Keratinocyte (primary cell): ENCODE measurements at places on chromosomes 11 and 22.

- no peak overlapping the region for H3K4me3 ChIP-seq
- no peaks in the 10 kb centered on the region for H3K4me1 ChIP-seq
- DNase-seq: no peak
Observed at GRCh38 chr11:88623531-88623930, 286.0 kb upstream of the CTSC start.

GRCh38 chr11:72768581-72768980 is 16.4 kb upstream of the ARAP1 start:
- H3K27me3 ChIP-seq: no peaks in the 10 kb centered on the region
- H3K36me3 ChIP-seq: no peaks in the 10 kb centered on the region
- peaks cover 10% of the 10 kb centered on the region for H3K4me1 ChIP-seq
- no peak for DNase-seq
- no peak overlapping the region for H3K27ac ChIP-seq
- no peak overlapping the region for H3K4me3 ChIP-seq

GRCh38 chr11:66688561-66689534 is 11.2 kb upstream of the RBM4B start:
- peaks cover 26% of the 10 kb centered on the region for H3K4me1 ChIP-seq
- H3K4me3 ChIP-seq: no peak overlapping the region
- peaks cover 24% of the 10 kb centered on the region for H3K36me3 ChIP-seq
- no peak for DNase-seq

DNA sequence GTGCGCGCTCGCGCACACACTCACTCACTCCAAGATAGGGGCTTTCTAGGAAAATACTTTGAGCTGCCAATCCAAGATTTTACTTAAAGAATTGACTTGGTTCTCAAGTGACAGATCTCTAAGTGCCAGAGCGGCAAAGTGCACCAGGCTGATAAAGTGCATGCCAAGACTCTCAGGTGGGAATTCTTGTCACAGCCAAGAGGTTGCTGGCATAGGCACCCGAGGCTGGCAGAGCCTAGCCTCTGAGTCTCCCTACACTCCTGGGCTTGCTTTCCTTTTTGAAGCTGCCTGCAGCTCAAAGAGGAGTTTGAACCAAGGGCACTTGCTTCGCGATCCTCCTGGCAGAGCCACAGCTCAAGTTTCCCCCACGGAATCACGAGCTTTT is 2.5 kb upstream of the ADM start:
- peaks cover 5% of the 10 kb centered on the region for H3K36me3 ChIP-seq
- no peaks in the 10 kb centered on the region for H3K27me3 ChIP-seq
- peaks cover 23% of the 10 kb centered on the region for H3K4me1 ChIP-seq
- H3K4me3 ChIP-seq: peak overlapping the region; percentile 97
- H3K27ac ChIP-seq: peak overlapping the region; percentile 90

- H3K36me3 ChIP-seq: no peaks in the 10 kb centered on the region
- H3K4me1 ChIP-seq: no peaks in the 10 kb centered on the region
- H3K27ac ChIP-seq: no peak overlapping the region
- H3K4me3 ChIP-seq: no peak overlapping the region
- H3K27me3 ChIP-seq: no peaks in the 10 kb centered on the region
Observed at GRCh38 chr11:124402326-124402922, 3.6 kb upstream of the OR8B3 start.

DNA sequence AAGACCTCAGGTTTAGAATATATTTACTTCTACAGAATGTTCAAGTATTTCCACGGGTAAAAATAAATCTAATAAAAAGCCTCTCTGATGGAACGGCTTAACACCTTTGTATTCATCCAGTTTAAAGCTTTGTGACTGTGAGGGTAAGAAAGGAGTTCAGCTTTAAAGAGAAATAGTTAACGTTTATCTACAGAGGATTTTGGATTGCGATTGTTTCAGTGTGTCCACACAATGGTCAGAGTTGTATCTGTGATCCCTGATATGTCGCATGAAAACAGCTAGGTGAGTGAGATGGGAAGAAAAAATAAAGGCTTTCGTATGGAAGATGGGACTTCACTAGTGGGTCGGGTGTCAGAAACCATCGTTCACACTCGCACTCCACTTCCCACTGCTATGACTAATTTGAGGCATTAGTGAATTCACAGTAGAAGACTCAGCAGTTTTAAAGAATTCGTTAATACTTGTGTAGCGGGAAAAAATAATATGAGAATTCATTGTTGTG is 1.6 kb downstream of the APLP2 start:
- H3K4me3 ChIP-seq: peak overlapping the region; percentile 86
- DNase-seq: no peak
- H3K27ac ChIP-seq: peak overlapping the region; percentile 50
- H3K27me3 ChIP-seq: no peaks in the 10 kb centered on the region

GRCh38 chr11:38155856-38156255 is 1557.8 kb upstream of the RAG2 start:
- no peak overlapping the region for H3K4me3 ChIP-seq
- H3K4me1 ChIP-seq: no peaks in the 10 kb centered on the region
- no peak for DNase-seq
- no peak overlapping the region for H3K27ac ChIP-seq
- H3K36me3 ChIP-seq: no peaks in the 10 kb centered on the region
- no peaks in the 10 kb centered on the region for H3K27me3 ChIP-seq

GRCh38 chr11:94786264-94787126 is 18.3 kb downstream of the AMOTL1 start:
- no peaks in the 10 kb centered on the region for H3K27me3 ChIP-seq
- DNase-seq: no peak
- H3K4me1 ChIP-seq: peaks cover 47% of the 10 kb centered on the region
- H3K27ac ChIP-seq: no peak overlapping the region
- no peak overlapping the region for H3K4me3 ChIP-seq

GRCh38 chr22:27905653-27906052 is 13.4 kb downstream of the PITPNB start:
- H3K36me3 ChIP-seq: peaks cover 12% of the 10 kb centered on the region
- no peaks in the 10 kb centered on the region for H3K27me3 ChIP-seq
- no peaks in the 10 kb centered on the region for H3K4me1 ChIP-seq
- no peak overlapping the region for H3K27ac ChIP-seq
- no peak for DNase-seq
- no peak overlapping the region for H3K4me3 ChIP-seq

DNA sequence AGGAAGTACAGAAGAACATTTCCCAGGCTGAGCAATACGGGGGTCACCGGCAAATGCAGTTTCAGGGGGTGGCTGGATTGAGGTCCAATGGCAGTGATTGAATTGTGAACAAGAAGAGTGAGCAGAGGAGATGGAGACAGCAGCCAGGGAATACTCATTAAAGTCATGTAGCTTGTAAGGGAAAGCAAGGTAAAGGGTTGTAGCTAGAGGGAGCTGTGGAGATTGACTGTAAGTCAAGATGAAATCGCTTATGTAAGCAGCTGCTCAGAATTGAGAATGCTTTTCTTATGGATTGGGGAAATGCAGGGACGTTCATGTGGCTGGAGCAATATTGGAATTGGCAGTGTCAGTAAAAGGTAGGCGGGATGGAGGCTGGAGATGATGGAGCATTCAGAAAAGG is 111.4 kb upstream of the TBCEL start:
- H3K27me3 ChIP-seq: peaks cover 10% of the 10 kb centered on the region
- H3K36me3 ChIP-seq: no peaks in the 10 kb centered on the region
- no peaks in the 10 kb centered on the region for H3K4me1 ChIP-seq
- no peak overlapping the region for H3K4me3 ChIP-seq

- H3K27ac ChIP-seq: no peak within 1 kb of the TSS
- no peaks in the 10 kb centered on the region for H3K36me3 ChIP-seq
- peaks cover 53% of the 10 kb centered on the region for H3K27me3 ChIP-seq
- no peak within 1 kb of the TSS for H3K4me3 ChIP-seq
- DNase-seq: no peak
Observed at GRCh38 chr11:75432911-75433321, at the start of gene KLHL35. Gene KLHL35 (minus strand): TSS chr11:75433203. CDS start chr11:75430629, 2,574 bp downstream.

GRCh38 chr11:75582895-75583717 is 21.1 kb downstream of the SERPINH1 start:
- peak overlapping the region; percentile 14 for H3K27ac ChIP-seq
- no peaks in the 10 kb centered on the region for H3K36me3 ChIP-seq
- H3K27me3 ChIP-seq: no peaks in the 10 kb centered on the region

DNA sequence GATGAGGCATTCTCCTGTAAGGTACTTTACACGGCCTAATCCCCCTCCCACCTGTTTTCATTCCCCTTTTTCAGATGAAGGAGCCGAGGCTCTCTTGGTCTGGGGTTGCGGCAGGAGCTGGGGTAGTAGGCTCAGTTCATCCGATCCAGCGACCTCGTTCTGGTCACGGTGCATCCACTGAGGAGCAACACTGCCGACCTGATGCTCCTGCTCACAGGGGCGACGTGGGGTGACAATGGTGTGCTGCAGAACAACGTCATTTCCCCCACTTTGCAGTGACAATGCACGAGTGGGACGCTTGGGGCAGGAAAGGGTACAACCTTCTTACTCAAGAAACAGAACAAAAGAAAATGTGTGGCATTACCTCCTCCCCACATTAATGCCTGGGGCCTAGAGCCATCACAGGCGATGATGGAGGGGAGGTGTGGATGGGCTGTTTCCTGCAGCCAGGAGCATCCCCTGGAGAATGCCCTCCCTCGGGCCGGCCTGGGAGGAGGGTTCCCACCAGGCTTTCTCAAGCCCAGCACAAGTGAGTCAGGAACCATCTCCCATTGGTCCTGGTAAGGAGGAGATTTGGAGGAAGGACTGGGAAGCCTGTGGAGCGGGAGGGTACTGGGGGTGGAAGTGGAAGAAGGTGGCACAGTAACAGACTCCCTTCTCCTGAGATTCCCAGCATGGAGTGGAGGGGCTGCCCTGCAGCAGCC is 125.6 kb downstream of the SPATA19 start:
- H3K27me3 ChIP-seq: no peaks in the 10 kb centered on the region
- no peaks in the 10 kb centered on the region for H3K4me1 ChIP-seq
- H3K36me3 ChIP-seq: no peaks in the 10 kb centered on the region
- DNase-seq: no peak
- no peak overlapping the region for H3K4me3 ChIP-seq

- no peak overlapping the region for H3K4me3 ChIP-seq
- no peaks in the 10 kb centered on the region for H3K4me1 ChIP-seq
- DNase-seq: no peak
- H3K27ac ChIP-seq: no peak overlapping the region
Observed at GRCh38 chr11:111155021-111155420, 90.5 kb upstream of the POU2AF2 start.

DNA sequence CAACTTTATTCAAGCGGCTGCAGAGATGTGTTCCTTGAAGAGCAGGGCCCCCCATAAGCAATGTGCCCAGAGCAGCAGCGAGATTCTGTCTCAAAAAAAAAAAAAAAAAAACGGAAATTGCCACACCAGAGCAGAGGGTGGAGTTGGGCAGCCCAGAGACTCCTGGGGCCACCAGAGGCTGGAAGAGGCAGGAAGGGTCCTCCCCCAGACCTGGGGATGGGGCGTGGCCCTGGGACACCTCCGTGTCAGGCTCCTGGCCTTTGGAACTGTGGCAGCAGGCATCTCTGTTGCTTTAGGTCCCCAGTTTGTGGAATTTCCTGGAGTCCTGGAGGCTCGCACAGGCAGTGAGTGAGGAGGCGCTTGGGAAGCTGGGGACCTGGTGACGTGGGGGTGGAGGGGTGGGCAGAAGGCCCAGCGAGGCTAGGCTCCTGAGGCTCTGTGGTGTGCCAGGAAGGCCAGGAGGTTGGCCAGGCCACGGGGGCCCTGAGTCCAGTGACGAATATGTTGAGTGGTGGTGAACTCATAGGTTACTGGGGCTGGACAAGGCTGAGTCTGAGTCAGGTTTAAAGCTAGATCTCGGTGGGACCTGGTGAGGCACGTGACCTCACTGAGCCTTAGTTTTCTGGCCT is 735.6 kb downstream of the BRD1 start:
- H3K27ac ChIP-seq: no peak overlapping the region
- H3K36me3 ChIP-seq: no peaks in the 10 kb centered on the region
- H3K27me3 ChIP-seq: no peaks in the 10 kb centered on the region
- no peaks in the 10 kb centered on the region for H3K4me1 ChIP-seq

- no peak for DNase-seq
- no peaks in the 10 kb centered on the region for H3K4me1 ChIP-seq
- no peak overlapping the region for H3K4me3 ChIP-seq
- H3K36me3 ChIP-seq: no peaks in the 10 kb centered on the region
- H3K27me3 ChIP-seq: no peaks in the 10 kb centered on the region
Observed at GRCh38 chr11:4851033-4851432, 2.0 kb upstream of the OR51S1 start.

DNA sequence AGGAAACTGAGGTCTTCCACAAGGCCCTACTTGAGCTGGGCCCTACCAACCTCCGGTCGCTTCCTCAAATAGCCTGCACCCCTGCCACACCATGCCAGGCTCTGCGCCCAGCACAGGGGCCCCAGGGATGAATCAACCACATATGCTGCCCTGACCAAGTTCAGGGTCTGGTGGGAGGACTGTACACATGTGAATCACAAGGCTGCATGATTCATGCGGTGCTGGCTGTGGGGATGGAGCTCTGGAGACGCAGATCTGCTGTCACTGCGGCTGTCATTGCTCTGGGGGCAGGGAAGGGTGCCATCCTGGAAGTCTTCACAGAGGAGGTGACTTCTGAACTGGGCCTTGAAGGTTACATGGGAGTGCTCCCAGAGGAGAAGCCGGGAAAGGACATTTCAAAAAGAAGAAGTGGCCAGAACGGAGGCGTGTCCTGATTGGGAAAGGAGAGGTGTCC is 21.5 kb downstream of the CYTH4 start:
- H3K27ac ChIP-seq: peak overlapping the region; percentile 22
- no peaks in the 10 kb centered on the region for H3K36me3 ChIP-seq
- no peak overlapping the region for H3K4me3 ChIP-seq
- H3K4me1 ChIP-seq: peaks cover 50% of the 10 kb centered on the region

DNA sequence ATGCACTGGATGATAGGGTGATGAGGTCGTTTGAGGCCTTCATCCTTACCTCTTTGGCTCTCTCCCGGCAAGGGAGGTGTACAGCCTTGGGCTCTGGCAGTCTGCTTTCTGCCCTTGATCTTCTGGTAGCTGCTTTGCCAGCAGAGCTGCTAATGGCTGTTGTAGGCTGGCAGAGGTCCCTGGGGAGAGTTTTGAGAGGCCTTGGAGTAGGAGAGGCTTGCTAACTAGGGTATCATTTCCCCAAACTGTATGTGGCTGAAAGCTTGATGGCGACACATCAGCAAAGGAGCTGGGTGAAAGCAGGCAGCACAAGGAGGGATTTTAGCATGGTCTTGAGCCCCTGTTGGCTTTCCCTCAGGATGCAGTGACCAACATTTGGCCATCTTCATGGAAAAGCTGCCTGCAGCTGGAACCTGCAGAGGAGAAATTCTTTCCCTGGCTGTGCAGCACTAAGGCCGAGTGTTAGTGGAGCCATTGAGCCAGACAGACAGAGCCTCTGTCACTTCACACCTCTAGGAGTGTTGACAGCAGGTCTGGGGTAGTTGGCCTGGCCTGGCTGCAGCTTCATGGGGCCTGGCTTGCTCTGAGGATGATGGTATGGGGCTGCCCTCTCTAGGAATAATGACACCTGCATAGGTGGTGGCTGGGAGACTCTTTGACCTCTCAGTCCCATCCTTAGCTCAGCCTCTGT is 3.5 kb upstream of the AMPD3 start:
- H3K27me3 ChIP-seq: no peaks in the 10 kb centered on the region
- no peak for DNase-seq
- H3K4me3 ChIP-seq: peak overlapping the region; percentile 79
- no peaks in the 10 kb centered on the region for H3K36me3 ChIP-seq
- H3K4me1 ChIP-seq: peaks cover 58% of the 10 kb centered on the region

DNA sequence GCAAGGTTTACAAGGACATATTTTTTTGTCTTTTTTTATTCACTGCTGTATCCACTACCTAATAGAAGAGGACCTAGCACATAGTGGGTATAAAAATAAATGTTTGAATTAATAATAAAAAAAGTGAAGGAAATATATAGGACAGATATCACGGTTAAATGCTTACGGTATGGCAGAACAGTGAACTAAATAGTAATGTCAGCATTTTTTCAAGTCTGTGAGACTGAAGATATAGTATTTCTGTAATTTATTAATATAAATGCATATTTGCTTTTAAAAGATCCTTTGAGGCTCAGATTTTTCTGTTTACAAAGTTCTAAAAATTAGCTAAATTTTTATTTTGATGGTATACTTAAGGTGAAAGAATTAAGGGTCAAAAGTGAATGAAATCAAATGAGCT is 68.6 kb upstream of the CNTN5 start:
- no peak overlapping the region for H3K4me3 ChIP-seq
- no peak for DNase-seq
- H3K27me3 ChIP-seq: no peaks in the 10 kb centered on the region
- peaks cover 7% of the 10 kb centered on the region for H3K4me1 ChIP-seq
- no peaks in the 10 kb centered on the region for H3K36me3 ChIP-seq
- H3K27ac ChIP-seq: no peak overlapping the region
